ENCODE measurements at places on chromosomes 13 and 19.

DNA sequence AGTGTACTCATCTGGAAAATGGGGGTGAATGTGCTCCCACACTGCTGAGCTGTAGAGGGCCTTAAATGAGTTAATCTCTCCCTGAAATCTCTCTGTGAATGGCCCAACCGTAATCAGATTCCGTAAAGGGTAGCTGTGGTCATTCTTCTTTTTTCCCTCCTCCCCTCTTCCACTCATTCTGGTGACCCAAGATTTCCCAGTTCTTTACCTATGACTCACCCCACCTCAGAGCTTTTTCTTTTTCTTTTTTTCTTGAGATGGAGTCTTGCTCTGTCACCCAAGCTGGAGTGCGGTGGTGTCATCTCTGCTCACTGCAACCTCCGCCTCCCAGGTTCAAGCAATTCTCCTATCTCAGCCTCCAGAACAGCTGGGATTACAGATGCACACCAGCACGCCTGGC is 33.3 kb upstream of the MUC16 start:
- DNase-seq: no peak

- DNase-seq: no peak
Observed at GRCh38 chr13:47896111-47896510, 105.0 kb downstream of the SUCLA2 start.

- DNase-seq: no peak
Observed at GRCh38 chr19:40144151-40144550, 47.1 kb upstream of the MAP3K10 start.

GRCh38 chr13:30934381-30934780 is 1.9 kb downstream of the TEX26 start:
- DNase-seq: no peak

- no peak for DNase-seq
Observed at GRCh38 chr19:29404951-29405727, 120.7 kb upstream of the VSTM2B start.

DNA sequence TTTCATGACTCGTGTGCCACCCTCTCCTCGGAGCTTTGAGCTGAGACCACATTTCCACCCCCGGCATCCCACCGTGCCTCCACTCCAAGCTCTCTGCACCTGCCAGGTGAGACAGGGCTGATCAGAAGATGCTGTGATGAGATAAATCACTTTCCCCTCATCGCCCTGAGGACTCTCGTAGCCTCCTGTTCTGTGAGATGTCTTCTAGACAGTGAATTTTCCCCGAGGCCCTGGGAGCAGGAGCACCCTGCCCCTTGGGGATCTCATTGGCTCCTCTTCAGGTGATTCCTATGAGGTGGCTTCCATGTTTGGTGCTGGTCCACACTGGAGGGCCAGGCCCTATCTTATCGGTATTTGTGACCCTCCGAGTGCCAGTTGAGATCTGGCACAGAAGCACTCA is 154.0 kb upstream of the TSHZ3 start:
- DNase-seq: no peak

DNA sequence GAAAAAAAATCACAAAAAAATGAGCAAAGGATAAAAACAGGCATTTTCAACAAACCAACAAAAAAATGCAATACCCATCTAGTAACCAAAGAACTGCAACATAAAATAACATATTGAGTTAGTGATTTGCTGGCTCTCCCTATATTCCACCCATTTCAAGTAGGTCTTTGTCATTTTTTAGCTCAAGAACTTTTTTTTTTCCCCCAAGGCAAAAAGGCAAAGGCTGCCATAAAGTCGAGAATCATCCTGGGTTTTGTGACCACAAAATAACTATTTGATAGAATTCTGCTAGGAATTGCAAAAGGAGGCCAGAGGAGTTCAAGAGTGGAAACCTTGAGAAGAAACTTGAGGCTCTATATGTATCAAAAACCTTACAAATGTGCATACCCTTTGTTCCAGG is 5.5 kb downstream of the SAFB2 start:
- DNase-seq: no peak

GRCh38 chr19:46947866-46948265 is 71.8 kb upstream of the NPAS1 start:
- no peak for DNase-seq

GRCh38 chr19:11576227-11576626 is 1.2 kb downstream of the ACP5 start:
- DNase-seq: no peak

DNA sequence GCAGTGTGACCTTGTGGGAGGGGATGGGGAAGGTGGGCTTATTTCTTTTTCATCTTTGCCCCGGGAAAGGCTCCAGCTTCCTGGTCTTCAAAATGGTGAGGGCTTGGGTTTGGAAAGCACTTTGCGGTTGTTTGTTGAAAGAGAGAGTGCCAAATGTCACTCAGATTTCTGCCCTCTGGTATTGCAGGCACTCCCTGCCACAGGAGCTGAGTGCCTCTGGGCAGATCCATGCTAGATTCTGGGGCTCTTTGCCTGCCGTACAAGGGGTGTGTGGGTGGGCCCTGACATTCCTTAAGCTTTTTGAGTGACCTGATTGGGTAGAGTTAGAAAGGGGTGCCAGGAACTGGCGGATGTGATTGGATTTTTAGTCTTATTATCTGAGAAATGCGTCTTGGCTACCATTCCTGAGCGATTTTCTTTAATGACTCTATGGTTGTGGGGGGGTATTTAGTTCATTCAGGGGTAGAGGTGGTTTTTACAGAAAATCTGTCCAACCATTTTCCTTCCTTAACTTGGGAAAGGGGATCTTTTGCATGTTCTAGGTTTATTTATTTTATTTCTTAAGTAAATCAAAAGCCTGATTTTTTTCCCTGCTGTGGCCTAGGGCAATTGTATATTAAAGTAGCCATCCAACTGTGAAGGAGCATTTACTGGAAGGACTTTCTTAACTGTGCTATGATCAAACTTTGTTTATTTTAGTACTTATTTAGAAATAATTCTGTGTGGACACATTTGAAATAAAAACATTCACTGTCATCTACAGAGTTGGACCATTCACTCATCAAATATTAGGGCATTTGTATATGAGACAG is 3.2 kb downstream of the ARHGAP35 start:
- no peak for DNase-seq

- DNase-seq: no peak
Observed at GRCh38 chr13:111905609-111905945, 161.4 kb upstream of the SOX1 start.

GRCh38 chr19:18167975-18168645 is 5.5 kb upstream of the IFI30 start:
- DNase-seq: no peak

DNA sequence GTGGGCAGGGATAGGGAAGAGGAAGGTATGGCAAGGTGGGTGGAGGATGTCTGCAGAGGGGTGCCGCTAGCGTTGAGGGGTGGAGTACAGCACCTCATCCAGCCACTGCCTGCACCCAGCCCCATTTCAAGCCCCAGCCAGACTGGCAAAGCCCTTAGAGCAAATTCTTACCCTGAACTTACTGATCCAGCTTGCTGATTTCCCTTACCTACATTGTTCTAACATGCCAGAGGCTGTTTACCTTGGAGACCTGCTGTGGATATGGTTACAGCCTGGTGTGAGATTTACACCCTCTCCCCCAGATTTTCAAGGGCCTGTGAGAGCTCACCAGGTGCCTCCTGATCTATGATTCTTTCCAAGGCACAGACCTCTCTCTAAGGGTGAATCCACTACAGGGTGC is 86.0 kb downstream of the ZNF726 start:
- DNase-seq: no peak

DNA sequence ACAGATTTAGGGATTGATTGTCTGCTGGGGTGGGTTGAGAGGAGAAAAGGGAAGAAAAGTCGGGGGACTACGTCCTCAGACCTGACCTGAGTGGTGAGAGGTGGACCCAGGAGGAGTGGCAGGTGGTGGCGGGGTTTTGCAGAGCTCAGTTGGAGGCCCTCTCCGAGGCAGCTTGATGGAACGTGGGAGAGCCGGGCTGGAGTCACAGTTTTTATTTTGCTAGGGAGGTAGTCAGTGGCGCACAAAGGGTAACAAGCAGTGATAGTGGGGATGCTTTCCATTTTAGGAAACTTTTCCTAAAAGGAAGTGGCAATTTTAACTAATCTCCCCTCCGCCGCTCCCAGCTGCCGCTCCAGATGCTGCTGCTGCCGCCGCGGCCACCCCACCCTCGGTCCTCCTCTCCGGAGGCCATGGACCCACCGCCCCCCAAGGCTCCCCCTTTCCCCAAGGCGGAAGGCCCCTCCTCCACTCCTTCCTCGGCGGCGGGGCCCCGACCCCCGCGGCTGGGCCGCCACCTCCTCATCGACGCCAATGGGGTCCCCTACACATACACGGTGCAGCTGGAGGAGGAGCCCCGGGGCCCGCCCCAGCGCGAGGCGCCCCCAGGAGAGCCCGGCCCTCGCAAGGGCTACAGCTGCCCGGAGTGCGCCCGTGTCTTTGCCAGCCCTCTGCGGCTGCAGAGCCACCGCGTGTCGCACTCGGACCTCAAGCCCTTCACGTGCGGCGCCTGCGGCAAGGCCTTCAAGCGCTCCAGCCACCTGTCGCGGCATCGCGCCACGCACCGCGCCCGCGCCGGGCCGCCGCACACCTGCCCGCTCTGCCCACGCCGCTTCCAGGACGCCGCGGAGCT is 1.1 kb upstream of the ZNF581 start:
- no peak for DNase-seq

GRCh38 chr19:13538601-13539253 is 32.4 kb upstream of the CACNA1A start:
- DNase-seq: no peak

GRCh38 chr13:30047154-30047874 is 196.9 kb upstream of the UBL3 start:
- no peak for DNase-seq

DNA sequence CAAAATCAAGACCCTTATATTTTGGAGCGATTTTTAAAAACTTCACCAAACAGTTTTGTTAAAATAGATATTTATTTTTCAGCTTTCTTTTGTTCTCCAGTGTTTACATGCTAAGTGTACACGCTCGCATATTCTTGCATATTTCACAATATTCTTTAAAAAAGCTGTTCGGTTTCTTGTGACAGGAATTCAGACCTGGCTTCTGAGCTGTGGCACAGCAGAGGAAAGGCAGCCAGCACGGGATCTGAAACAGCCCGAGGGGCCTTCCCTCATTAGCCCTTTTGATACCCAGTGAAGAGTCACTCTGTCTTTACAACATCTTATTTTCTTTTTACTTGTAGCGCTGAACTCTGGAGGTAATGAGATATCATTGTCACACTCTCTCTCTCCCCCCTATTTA is 234.0 kb downstream of the B3GLCT start:
- DNase-seq: no peak

- no peak for DNase-seq
Observed at GRCh38 chr13:48585456-48585840, 52.6 kb upstream of the RCBTB2 start.

DNA sequence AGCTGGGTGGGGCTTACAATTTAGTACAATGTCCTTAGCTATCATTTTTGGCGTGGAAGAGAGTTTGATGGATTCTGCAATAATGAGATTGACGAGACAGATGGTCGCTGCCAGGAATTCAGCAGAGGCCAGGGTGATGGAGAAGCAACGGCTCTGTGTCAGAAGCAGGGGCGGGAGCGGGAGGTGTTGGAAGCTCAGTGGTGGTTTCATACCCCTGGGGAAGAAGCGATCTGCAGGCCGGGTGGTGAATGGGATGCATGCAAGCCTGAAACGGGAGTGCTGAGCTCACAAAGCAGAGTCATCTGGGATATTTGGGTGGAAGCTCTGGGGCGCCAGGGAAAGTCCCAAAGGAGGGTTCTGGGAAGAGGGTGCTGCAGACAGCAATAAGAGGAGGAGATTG is 370.8 kb downstream of the ZNF536 start:
- DNase-seq: no peak

DNA sequence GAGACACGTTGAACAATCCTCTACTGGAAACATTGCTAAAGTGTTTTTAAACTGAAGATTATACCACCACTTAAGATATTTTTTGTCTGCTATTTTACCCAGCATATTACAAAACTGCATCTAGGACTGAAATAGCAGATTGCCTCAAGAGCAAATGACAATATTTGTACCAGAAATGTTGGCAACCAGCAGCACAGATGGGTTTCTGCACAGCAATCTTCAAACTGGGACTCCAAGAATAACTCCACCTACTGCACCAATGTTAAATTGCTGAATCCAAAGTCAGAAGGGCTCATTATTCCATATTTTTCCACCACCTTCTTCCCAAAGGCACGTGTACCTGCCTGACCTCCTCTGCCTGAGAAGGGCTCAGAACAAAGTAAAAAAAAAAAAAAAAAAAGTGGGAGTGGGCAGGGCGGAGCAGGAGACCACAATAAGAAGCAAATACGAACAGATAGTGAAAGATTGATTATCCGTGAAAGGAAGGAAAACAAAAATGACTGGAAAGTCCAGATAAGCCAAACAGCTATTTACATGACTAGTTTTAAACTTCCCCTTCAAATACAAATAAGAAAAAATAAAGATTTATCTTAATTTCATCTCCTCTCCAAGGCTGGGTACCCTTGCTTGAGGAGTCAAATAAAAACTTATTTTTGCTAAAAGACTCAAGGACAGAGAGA is 79.4 kb downstream of the FOXO1 start:
- no peak for DNase-seq

GRCh38 chr19:27885359-27885758 is 1327.6 kb downstream of the UQCRFS1 start:
- DNase-seq: no peak

GRCh38 chr19:51822946-51823345 is 28.0 kb downstream of the FPR3 start:
- DNase-seq: no peak

DNA sequence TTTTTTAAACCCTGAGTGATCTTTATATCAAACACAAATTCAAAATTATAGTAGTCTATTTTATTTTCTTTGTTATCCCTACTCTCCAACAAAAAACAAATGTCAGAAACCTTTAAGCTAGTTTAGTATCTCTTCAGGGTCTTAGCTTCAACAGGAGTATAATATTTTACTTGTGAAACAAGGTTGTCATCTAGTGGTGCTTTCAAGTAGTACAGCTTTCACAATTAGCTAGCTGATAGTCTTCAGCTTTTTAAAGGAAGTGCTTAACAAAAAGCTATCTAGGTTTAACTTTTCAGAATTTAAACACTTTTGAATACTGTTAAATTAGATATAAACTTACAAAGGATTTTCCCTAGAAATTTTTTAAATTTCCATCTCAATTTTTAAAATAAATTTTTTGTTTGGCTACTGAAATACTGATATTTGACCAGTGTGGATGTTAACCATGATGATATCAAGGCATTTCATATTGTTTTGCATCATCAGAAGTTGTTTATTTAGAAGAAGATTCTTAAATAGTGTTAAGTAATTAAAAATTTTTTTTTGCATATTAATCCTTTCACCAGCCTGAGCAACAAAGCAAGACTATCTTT is 34.2 kb downstream of the TDRD3 start:
- no peak for DNase-seq
